ENCODE measurements at places on chromosomes 11 and 22.

DNA sequence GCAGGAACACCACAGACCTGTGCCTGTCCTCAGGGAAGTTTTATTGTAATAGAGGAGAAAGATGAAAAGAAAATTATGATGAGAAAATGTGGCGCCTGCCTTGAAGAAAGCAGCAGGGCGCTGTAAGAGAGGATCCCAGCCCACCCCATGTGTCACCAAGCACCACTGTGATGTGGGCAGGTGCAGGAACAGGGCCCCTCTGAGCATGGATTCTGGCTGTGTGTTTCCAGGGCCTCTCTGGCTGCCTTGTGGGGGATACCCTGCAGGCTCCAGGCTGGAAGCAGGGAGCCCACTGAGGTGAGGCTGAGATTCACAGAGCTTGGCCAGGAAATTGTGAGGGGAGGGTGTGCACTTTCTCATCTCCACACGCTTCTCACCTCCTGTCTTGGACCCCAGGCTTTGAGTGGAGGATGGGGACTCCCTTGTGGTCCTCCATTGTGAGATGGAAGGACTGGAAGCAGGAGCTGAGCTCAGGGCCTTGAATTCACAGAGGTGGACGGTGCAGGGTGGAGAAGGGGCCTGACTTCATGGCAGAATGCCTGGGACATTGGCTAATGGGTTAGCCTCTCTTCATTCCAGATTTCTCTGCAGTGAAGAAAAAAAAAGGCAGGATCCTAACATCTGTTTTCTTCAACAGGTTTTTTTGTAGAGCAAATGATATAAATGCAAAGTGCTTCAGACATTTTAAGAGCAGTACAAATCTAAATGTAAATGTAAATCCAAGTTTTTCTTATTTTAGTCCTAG, 246.6 kb upstream of the B3GAT1 start:
- H3K4me1 ChIP-seq, result peaks cover 4% of the 10 kb centered on the region
- DNase-seq, result peak; percentile 57
- peaks cover 7% of the 10 kb centered on the region for H3K27me3 ChIP-seq
- H3K36me3 ChIP-seq, result no peaks in the 10 kb centered on the region
- H3K27ac ChIP-seq, result no peak overlapping the region

DNA sequence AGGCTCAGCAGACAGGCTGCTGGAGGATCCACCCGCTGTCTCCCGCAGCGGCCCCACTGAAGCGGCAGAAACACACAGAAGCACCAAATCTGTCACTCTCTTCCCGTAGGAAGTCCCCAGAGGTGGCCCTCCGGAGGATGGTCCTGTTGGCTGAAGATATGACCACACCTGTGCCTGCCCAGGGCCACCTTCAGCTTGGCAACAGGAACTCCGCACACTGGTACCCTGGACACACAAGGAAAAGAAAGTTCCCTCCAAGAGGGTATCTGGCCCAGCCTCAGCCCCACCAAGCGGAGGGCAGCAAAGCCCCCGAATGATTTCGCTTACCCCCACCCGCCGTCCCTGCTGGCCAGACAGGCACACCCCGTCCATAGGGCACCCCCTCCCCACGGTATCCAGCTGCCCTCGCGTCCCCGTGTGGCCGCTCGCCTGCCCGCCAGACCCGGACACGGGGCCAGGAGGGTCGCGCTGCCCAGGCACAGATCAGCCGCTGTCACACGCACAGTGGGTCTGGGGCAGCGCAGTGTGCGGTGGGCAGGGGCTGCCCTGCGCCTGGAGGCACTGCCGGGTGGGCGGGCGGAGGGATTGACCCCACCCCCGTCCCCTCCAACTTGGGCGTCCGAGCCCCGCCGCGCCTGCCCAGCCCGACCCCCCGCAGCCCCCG, 7.0 kb downstream of the RASSF7 start:
- peak overlapping the region; percentile 72 for H3K27ac ChIP-seq
- H3K4me1 ChIP-seq, result peaks cover 21% of the 10 kb centered on the region
- H3K4me3 ChIP-seq, result peak overlapping the region; percentile 51
- no peaks in the 10 kb centered on the region for H3K36me3 ChIP-seq
- H3K27me3 ChIP-seq, result no peaks in the 10 kb centered on the region
- no peak for DNase-seq

DNA sequence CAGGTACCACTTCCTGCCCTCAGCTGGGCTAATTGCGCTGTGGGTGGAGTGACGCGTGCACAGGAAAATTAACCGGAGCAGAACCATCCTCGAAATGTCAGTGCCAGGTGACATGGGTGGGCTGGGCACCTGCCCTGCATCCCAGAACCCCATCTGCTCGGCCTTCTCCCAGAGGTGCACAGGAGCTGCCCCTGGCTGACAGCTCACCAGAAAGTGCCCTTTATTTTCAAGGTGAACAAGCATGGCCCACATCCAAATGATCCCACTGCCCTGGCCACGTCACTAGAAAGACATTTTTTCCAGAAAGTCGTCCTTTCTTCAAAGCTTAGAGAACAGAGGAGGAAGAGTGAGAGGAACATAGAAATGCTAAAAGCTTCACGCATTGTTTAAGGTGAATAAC, 4.1 kb upstream of the ELFN2 start:
- H3K4me3 ChIP-seq, result no peak overlapping the region
- no peak for DNase-seq

DNA sequence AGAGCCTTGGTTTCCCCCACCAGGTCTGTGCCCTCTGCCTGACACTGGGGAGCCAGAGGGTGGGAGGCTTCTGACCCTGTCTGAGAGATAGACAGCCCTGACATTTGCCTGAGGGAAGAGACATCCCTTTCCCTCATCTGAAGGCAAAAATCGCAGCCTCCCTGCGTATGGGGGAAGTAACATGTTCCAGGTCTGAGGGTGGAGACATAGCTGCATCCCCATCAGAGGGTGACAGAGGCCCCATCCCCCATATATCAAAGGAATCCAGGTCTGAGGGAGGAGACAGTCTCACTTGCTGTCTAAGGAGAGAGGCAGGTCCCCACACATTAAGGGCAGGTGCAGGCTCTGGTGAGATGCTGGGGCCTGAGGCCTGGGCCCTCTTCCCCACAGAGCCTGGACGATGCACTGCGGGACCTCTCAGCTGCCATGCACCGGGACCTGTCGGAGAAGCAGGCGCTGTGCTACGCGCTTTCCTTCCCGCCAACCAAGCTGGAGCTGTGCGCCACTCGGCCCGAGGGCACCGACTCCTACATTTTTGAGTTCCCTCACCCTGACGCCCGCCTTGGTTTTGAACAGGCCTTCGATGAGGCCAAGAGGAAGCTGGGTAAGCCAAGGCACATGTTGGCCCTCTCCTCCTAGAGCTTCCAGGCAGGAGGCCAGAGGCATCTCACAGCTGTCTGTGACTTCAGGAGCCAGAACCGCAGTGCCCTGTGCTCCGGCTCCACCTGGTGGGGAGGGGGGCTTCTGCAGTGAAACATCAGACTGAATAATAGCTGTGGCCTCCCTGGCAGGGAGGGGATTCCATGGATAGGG, 16.1 kb upstream of the RELT start:
- no peak overlapping the region for H3K4me3 ChIP-seq
- H3K27me3 ChIP-seq, result no peaks in the 10 kb centered on the region
- H3K4me1 ChIP-seq, result peaks cover 17% of the 10 kb centered on the region
- H3K36me3 ChIP-seq, result peaks cover 89% of the 10 kb centered on the region
- peak overlapping the region; percentile 13 for H3K27ac ChIP-seq

- no peaks in the 10 kb centered on the region for H3K36me3 ChIP-seq
- DNase-seq, result no peak
- no peaks in the 10 kb centered on the region for H3K4me1 ChIP-seq
- no peak overlapping the region for H3K27ac ChIP-seq
- H3K27me3 ChIP-seq, result no peaks in the 10 kb centered on the region
- H3K4me3 ChIP-seq, result no peak overlapping the region
Observed at GRCh38 chr22:28430466-28431025, 249.1 kb downstream of the TTC28 start.

GRCh38 chr11:47177846-47178245, 1.2 kb upstream of the ARFGAP2 start:
- peaks cover 72% of the 10 kb centered on the region for H3K36me3 ChIP-seq
- no peak for DNase-seq
- H3K4me3 ChIP-seq, result peak overlapping the region; percentile 75
- no peaks in the 10 kb centered on the region for H3K27me3 ChIP-seq
- H3K4me1 ChIP-seq, result peaks cover 52% of the 10 kb centered on the region
- H3K27ac ChIP-seq, result peak overlapping the region; percentile 99

Measured in muscle of leg (tissue), 16 donors.